Bladder microvascular endothelial cell (primary cell): ENCODE measurements at places on chromosomes 3 and 15. TPM values are rescaled to one million over a fixed set of nuclear protein-coding genes. Genes with fewer than 3 reads are reported as not detected.

Gene ARHGAP31
- 24.3 and 42.5 TPM in 2 replicates for total RNA-seq

Gene GHSR
- not detected in 2 replicates for total RNA-seq

Gene ARNT2
- total RNA-seq, result under 0.01 and 0.44 TPM in 2 replicates

Gene CPLX3
- not detected in 2 replicates for total RNA-seq

Gene PLS1
- 0.16 and 1.8 TPM in 2 replicates for total RNA-seq
